ENCODE measurements at places on chromosomes 11 and 22.
A peak's percentile ranks its signal among the peaks of the same experiment; 100 is the strongest.

DNA sequence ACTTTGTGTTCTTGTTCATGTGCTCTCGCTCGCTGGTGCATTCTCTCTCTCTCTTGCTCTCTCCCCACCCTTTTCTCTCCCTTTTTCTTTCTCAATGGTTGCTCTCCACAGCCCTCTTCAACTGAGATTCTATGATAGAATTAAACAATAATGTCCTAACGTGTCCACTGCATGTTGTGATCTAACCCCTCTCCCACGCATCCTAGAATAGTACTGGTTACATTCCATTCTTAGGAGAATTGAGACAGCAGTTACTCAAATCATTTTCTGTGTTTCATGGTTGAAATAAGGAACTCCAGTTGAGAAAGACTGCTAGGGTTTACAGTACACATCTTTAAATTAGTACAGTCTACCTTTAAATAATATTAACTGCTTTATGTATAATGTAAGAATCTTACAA is 318.1 kb upstream of the PITPNB start:
- no peak for DNase-seq

DNA sequence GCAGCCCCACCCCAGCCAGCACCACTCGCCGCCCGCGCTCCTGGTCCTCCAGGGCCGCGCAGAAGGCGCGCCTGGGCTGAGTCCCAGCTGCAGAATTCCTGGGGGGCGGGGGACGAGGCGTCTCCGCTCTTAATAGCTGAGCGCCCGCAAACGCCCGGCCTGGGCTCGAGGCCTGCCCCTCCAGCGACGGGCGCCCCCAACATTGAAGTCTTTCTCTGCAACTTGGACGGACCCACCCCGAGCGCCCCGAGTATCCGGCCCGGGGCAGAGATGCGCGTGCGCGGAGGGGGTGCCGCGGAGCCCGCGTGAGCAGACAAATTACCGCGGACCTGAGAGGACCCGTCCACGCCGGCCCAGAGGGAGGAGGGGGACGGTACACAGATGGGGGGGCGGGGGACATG is 6.7 kb upstream of the SYT7 start:
- DNase-seq: no peak

DNA sequence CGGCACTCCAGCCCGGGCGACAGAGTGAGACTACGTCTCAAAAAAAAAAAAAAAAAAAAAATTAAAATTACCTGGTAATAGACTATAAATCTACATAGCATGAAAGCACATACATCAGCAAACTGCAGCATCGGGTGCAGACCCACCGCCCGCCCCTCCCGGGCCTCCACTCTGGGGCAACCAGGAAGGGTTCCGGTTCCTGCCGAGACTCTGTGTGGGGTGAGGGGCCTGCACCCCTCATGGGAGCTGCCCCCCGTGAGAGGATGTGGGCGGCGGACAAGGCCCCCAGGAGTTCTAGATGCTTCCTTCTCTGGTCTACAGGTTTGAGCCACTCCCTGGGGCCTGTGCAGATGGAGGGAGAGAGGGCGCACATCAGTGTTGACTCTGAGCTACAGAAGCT is 9.1 kb downstream of the DRD4 start:
- no peak for DNase-seq

DNA sequence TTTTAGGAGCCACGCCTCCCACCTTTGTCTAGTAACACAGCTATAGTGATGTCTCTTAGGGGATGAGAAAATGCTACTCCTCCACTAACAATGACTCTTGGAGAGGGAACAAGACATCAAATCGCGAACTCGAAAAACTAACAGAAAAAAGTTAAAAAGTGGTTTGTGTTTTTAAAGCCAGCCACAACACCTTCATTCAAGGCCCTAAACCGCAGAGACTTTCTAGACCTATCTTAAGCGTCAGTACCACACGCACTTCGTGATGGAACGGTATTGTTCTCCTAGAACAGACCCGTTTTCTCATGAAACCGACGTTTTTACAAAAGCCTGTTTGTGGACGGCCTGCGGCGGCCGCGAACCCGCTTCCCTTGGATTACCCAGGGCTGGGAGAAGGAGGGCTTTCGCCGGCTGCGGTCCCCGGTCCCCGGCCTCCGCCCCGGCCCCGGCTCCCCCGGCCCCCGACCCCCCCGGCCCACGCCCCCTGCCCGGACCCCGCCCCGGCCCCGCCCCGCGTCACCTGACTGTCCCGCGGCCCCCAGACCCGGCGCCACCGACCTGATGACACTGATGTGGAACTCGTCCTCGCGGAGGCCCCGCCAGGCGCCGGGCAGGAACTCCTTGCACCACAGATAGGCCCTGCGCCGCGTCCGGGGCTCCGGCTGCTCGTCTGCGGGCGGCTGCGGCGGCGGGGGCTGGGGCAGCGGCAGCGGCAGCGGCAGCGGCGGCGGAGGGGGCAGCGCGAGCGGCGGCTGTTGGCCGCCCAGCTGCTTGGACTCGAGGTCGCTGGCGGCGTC is 718 bp downstream of the CHKA start:
- DNase-seq: peak; percentile 89

DNA sequence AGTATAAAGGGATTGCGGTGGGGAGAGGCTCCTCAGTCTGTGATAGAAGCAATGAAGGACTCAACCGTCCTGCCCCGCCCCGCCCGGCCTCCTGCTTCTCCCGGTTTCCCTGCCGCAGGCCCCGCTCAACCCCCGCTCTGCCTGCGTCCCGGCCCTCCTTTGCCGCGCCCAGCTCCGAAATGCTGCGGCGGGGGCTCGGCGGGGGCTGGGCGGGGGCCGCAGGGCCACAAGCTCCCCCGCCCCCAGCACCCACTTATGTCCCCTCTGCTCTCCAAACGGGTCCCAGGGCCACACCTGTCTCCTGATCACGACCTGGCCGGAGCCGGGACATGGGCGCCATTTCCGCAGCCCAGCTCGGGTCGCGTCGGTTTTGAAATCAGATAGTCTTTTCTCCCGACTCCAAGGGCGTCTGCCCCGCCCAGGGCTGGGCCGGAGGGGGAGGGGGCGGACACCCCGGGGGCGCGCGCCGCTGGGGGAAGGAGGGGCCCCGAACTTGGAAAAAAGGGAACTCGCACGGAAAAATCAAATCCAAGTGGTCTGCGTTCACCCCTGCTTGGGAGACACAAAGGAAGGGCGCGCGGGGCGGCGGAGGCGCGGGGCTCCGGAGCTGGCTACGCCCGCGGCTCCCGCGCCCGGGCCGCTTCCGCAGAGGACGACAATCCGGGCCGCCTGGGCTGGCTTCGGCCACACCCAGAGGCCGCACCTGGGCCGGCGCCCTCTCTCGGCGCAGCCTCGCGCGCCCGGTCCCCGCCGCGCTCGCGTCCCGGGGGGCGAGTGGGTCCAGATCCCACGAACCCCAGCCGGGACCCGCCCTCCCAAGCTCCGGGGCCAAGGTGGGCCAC is 70.6 kb upstream of the EP300 start:
- peak; percentile 67 for DNase-seq

- no peak for DNase-seq
These were observed 99.1 kb upstream of the MTNR1B start for GRCh38 chr11:92870196-92870832.

DNA sequence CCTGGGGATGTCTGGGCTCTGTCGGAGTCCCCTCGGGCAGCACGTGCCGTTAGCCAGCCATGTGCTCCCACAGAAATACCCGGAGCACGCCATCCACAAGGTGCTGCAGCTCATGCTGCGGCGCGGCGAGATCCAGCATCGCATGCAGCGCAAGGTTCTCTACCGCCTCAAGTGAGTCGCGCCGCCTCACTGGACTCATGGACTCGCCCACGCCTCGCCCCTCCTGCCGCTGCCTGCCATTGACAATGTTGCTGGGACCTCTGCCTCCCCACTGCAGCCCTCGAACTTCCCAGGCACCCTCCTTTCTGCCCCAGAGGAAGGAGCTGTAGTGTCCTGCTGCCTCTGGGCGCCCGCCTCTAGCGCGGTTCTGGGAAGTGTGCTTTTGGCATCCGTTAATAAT is 24.1 kb downstream of the MCM5 start:
- DNase-seq: no peak

GRCh38 chr22:39498368-39498767 is 3.7 kb upstream of the MIEF1 start:
- no peak for DNase-seq

GRCh38 chr11:33894398-33894746 is 2.5 kb upstream of the LMO2 start:
- no peak for DNase-seq

- no peak for DNase-seq
These were observed 30.4 kb upstream of the TENM4 start for GRCh38 chr11:79471071-79471844.

GRCh38 chr11:128946648-128947047 is 4.0 kb upstream of the TP53AIP1 start:
- no peak for DNase-seq

GRCh38 chr11:122998727-122999366 is 17.2 kb upstream of the BSX start:
- DNase-seq: no peak

- DNase-seq: no peak
These were observed 615.9 kb upstream of the FAT3 start for GRCh38 chr11:91608677-91609076.

DNA sequence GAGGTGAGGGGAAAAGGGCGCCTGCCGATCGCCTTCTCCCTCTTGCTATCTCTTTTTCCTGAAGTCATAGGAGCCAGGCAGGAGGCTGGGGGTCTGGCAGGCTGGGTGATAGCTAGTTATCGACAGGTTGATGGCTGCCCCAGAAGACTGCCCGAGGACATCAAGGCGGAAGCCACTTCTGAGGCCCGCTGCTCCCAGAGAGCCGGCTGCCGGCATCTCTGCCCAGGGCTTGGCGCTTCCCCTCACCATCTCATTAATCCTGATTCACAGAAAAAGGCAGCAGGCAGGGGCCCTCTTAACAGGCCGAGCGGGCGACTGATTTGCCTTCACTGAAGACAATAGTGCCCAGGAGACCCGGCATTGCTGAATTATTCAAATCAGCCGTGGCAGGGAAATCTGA is 124.2 kb downstream of the MIAT start:
- DNase-seq: no peak

- DNase-seq: no peak
These were observed 56.6 kb upstream of the FDX1 start for GRCh38 chr11:110373051-110373702.

GRCh38 chr11:34157163-34157562 is 51.7 kb downstream of the NAT10 start:
- DNase-seq: no peak

DNA sequence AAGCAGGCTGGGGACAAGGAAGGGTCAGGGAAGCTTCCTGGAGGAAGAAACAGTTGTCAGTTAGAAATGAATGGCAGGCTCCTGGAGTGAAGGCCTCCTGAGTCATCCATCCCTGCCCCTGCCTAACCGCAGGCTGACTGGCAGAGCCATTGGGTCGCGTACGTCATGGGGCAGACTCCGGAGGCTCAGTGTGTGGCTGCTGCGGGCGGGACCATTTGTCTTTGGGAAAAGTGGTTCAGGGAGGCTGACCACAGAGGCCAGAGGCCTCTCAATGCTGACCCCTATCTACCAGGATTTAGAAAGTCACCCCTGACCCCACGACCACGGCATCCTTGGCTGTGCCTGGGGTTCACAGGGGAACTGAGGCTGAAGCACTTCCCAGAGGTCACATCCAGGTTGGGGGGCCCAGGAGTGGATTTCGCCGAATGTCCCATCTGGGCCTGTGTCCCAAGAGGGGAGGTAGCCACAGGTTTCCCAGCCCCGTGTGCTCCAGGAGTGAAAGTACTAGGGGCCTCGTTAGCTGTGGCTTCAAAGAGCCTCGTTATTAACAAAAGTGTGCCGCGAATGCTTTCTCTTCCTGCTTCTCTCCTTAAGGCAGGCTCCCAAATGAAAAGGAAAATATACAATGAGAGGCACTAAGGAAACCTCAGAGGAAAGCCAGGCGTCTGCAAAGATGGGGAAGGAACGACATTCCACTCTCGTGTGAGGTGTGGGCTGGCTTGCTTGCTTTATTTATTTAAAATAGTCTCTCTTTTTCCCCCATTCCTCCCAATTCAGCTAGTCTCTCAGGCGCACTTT is 58.9 kb downstream of the FLRT1 start:
- no peak for DNase-seq

DNA sequence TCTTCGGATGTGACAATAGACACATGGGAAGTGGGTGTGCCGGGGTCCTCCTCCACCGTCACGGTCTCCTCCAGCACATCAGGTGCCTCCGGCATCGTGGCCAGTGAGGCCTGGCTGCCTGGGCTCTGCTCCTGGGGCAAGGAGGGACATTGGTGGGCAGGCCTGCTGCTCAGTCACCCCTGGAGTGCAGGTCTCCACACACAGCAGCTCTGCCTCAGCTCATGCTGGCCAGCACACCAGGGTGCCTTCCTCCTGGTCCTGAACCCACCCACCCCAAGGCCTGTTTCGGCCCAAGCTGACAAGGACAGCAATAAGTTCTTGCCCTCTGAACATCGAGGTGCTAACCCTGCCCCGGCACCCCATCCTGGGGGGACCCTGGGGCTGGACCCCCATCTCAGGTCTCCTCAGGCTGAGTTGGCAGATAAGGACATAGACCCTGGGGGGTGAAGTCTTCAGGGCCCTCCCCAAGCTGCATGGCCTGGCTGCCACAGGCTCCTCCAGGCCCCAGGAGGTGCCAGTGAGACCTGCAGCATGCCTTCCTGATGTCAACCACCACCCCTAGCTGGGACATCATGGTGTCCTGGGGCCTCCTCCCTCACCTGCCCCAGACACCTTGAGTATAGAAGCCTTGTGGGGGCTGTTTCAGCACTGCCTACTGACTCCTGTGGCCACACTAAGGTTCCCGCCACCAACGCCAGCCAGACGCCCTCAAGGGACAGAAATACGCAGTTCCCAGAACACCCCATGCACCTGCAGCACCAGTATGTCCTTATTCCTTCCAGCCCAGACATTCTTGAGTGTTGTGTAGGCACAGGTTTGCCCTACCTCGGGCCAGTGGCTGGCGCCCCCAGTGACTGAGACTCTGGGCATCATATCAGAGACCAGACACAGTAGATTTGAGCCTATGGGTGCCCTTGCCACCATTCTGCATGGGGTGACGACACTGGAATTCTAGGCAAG is 34.4 kb downstream of the ARVCF start:
- no peak for DNase-seq

DNA sequence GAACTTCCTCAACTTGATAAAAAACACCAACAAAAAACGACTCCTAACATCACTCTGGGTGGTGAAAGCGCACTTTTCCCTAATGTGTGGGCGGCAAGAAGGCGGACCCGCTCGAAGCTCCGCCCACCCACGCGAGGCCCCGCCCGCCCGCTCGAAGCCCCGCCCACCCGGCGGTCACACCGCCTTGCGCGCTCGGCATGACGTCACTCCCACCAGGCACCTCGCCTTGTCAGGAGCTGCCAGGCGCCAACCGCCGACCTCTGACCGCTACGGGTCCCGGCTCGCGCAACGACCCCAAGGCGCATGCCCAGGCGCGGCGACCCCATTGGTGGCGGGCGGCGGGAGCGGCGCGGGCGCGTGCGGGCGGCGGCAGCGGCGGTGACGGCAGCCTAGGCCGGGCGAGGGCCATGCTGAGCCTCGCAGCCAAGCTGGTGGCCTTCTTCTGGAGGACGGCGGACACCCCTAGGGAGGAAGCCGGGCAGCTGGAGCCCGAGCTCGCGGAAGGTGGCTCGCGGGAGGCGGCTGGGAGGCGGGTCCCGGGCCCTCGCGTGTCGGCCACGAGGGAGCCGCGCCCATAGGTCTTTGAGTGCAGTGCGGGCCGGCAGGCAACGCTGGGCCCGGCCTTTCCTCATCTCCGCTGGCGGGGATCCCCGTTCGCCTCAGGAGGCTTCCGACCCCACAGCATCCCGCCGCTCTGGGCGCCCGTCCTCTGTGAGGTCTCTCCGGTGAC is at the start of gene MOV10L1:
MOV10L1 (plus strand) TSS at position 325 of the 730 bp plus-strand sequence; CDS start at position 408, 83 bp downstream.
- no peak for DNase-seq

GRCh38 chr11:124460459-124460858 is 15.0 kb upstream of the OR8B8 start:
- DNase-seq: no peak

All from HuH-7 (cell line).